ENCODE measurements at places on chromosomes 5 and 9.

DNA sequence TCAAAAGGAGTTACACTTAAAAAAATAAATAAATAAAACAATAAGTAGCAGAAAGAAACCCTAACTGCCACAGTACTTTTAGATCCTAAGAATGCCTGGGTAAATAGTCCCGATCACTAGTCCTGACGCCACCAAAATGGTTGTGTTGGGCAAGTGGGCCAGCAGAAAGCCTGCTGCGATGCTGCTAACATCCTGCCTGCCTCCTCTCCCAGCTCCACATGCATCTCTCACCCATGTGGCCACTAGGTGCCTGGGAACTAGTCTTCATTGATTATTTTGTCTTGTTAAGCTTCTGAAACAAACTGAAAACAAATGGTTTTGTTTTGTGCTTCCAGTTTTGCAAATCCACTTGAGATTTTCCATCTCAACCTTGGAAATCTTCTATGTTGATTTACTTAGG, 54.4 kb upstream of the TRAF1 start:
- no peak for DNase-seq

DNA sequence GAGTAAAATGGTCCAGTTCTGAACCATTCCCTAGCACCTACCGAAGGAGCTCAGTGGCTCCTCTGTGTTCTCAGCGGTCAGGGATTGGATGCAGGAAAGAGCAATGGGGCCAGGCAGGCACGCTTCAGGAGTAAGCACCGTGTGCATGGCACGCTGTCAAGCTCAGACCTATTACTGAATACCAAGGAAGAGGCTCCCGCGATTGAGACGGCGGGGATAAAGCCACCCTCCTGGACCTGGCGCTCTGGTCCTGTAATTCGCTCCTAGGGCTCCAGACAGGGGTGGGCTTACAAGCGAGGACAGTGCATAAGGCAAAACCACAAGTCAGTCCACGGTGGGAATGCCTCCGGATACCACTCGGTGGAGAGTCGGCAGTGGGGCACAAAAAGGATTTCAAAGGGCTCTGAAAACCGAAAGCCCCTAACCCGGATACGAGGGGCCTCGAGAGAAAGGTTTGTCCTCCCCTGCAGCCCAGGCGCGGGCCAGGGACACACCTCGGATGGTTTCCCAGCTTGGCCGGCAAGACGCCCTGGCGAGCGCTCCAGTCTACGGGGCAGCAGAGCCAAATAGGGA, 988 bp downstream of the OXCT1 start:
- peak; percentile 46 for DNase-seq

GRCh38 chr5:32507738-32508434, 63.3 kb upstream of the ZFR start:
- no peak for DNase-seq

- DNase-seq = no peak
Observed at GRCh38 chr5:96969366-96969765, 33.5 kb downstream of the LNPEP start.

GRCh38 chr5:83540105-83540504, 68.6 kb downstream of the VCAN start:
- DNase-seq = no peak

- DNase-seq = no peak
Observed at GRCh38 chr5:24899180-24899579, 254.4 kb upstream of the CDH10 start.

DNA sequence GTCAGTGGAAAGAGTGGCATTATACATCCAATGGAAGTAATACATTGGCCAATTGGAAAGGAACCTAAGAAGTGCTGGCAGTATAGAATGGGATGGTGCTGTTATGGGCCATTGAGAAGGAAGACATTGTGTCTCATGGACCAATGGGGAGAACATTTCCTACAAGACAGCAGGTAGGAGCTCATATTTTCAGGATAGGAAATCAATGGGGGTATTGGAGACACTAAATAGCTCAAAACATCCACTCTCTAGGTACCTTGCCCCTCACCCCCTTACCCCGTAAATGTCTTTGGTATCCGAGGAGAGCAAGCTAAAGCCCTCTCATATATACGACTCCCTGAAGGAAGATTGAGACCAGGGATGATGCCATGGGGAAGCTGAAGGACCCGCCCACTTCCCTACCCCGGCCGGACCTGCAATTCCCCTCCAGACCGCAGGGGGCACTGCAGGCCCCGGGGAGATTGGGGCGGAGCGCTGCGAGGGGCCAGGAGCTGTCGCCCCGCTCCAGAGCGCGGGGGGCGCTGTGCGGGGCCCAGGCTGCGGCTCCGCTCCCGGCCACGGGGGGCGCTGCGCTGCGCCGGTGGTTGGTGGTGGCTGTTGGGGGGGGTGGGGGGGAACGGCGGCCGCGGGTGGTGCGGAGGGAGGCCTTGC, at the start of gene KDM3B:
TSS of gene KDM3B (plus strand) at position 615 of the 651 bp plus-strand sequence. CDS start 111 bp downstream, outside the sequence.
- DNase-seq = peak; percentile 72

DNA sequence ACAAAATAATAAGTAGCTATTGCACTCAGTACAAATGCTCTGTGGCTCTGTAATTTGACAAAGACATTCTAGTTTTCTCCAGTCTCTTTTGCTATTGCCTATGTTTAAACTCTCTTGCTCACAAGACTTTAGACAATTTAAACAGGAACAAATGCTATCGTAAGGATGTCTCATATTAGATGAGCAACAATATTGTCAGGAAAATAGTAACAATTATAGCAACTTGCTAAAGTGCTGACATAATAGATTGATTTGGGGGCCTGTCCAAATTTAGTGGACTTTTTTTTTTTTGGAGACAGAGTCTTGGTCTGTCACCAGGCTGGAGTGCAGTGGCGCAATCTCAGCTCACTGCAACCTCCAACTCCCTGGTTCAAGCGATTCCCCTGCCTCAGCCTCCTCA, 11.8 kb downstream of the KIF2A start:
- DNase-seq = no peak

GRCh38 chr5:60092671-60093422, 199.3 kb upstream of the PDE4D start:
- no peak for DNase-seq

GRCh38 chr5:142984011-142984410, 213.8 kb downstream of the ARHGAP26 start:
- no peak for DNase-seq

GRCh38 chr5:38330207-38330606, 71.8 kb downstream of the EGFLAM start:
- DNase-seq = no peak

GRCh38 chr5:59843511-59844213, 49.9 kb downstream of the PDE4D start:
- DNase-seq = no peak
